D341Med (cell line): ENCODE measurements at places on chromosomes 5 and 9.

DNA sequence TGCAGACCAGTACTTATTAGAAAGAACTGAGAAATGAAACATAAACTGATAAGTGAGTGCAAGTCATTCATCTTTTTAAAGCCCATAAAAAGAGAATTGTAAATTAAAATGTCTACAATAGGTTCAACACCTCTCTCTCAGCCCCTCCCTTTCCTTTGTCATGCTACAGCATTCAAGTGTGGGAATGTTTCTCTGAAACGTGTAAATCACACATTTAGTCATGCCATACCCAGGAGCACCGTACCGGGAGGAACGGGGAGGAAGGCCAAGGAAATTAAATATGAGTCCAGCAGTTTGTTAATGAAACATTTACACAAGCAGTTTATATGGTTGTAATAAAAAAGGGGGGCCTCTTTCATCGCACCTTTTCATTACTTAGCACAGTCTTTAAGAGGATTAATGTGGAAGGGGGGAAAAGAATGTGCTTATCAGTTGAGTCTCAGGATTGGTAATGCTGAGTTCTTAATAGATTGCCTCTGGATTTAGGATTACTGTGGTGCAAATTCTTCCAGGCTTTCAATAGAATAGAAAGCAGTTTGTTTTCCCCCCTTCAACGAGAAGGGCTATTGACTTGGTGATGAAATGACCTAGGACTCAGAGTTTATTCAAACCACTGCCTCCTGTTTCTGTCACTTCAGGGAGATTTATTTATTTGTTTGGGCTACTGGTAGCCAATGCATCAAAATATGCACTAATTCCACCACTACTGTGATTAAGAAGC, 176.0 kb upstream of the ZNF608 start:
- DNase-seq: peak; percentile 44

DNA sequence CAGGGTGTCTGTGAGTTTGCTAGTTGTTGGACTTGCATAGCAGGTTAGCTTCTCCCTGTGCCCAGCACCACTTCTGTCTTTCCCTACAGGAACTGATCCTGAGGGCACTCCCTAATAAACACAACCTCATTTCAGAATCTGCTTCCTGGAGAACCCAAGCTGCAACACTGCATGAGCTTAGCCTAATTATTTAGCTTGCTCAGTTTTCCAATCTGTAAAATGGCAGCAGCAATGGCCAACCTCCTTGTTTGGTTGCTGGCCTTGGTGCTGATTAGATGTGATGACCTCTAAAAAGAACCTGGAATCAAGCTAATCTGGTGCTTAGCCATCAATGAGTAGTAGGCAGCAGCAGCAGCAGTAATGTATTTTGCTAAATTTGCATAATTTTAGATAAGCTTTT, 133.9 kb downstream of the ADCY2 start:
- DNase-seq: no peak

- no peak for DNase-seq
Observed at GRCh38 chr9:104094534-104095015, 466 bp downstream of the SMC2 start.

GRCh38 chr5:73816656-73817420, 190.8 kb downstream of the ARHGEF28 start:
- DNase-seq: no peak

- DNase-seq: no peak
Observed at GRCh38 chr5:179621551-179622214, 1.8 kb downstream of the HNRNPH1 start.

DNA sequence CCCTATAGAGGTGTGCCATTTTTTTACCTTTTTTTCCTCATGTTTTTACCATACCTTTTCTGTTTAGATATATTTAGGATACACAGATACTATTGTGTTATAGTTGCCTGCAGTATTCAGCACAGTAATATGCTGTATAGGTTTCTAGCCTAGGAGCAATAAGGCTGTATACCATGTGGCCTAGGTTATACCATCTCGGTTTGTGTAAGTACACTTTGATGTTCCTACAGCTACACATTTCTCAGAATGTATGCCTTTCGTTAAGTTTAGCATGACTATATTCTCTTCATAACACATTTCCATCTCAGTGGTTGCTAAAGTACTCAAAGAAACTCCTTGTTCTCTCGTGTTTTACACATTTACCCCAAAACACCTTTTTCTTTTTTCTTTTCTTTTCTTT, 23.0 kb downstream of the UBE2D2 start:
- no peak for DNase-seq

- DNase-seq: no peak
Observed at GRCh38 chr9:86534572-86535258, 180.5 kb upstream of the TUT7 start.

DNA sequence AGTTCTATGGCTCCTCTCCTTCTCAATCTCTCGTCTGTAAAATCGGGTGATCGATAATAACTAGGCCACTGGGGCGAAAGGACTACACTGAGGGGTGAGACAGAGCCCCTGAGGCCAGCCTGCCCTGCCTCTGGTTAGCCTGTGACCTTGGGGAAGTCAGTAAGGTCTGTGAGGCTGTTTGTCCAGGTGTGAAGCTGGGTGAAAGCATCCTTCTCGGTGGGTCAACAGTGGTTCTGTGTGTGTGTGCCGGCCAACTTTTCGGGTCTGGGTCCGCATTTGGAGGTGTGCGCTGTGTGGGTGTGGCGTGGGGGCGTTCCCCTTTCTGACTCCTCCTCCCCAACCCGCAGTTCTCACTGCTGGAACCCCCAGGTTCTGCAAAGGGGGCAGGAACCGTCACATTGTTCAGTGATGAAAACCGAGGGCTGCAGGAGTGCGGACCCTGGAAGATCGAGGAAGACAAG, 5.0 kb upstream of the RNF44 start:
- peak; percentile 18 for DNase-seq

DNA sequence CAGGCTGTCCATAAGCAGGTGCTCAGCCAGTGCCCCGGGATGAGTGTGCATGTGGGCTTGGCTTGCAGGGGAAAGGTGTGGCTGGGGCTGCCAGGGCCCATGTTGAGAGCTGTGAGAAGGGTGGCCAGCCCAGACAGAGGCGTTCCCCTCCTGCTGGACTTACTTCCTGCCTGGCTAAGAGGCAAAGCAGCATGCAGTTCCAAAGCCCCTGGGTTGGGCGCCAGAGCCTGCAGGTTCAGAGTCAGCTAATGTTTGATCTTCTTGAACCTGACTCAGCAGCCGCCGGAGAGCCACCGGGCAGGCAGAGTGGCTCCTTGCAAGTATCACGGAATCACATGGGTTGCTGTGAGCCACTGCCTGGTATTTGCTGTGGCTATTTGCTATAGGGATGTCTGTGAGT, 168.4 kb upstream of the MAP1B start:
- no peak for DNase-seq

- no peak for DNase-seq
Observed at GRCh38 chr5:163248871-163249270, 188.5 kb upstream of the CCNG1 start.

- no peak for DNase-seq
Observed at GRCh38 chr5:5798462-5798861, 376.0 kb downstream of the ICE1 start.

- DNase-seq: no peak
Observed at GRCh38 chr5:118325931-118326330, 662.4 kb downstream of the DTWD2 start.

DNA sequence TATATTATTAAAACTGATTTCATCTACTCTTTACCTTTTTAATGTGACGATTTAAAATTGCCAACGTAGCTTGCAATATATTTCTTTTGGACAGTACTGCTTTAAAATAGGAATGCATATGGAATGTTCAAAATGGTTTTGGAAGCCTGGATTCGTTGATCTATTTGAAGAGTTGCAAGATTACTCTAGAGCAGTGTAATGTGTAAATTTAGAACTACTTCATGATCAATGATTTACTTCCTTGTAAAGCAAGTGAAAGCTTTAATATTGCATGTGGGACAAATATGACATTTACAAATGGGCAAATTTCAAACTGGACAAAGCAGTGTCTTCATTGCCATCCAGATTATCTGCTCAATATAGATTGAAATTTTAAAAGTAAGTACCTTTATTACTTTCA, 38.3 kb downstream of the PARP8 start:
- DNase-seq: no peak

DNA sequence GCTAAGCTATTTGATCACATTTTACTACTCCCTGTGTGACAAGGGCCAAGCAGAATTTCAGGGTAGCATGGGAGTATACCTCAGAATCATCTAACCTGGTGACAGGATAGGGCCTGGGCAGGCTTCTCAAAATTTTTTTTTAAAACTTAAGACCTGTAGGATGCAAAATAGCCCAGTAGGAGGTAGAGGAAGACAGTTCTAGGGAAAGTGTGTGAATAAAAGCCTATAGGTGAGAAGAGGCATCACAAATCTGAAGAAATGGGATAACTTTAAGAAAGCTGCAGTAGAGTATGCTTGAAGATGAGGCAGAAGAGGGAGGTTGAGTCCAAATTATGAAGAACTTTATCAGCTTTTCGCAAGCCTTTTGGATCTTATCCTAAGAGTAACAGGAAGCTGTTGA, 32.3 kb downstream of the CNTRL start:
- no peak for DNase-seq

GRCh38 chr5:174832025-174832424, 107.6 kb downstream of the MSX2 start:
- no peak for DNase-seq

DNA sequence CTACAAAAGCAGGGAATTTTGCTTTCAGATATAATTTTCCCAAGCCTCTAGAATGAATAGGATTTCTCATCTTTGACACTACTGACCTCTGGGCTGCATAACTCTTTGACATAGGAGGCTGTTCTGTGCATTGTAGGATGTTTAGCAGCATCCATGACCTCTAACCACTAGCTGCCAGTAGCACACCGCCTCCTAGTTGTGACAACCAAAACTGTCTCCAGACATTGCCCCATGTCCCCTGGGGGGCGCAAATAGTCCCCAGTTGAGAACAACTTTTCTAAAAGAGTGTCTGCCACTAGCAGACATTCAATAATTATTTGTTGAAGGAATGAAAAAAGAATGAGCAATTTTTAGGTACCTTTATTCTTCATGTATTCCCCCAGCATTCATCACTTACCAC, 51.8 kb downstream of the POU4F3 start:
- no peak for DNase-seq

- DNase-seq: no peak
Observed at GRCh38 chr9:134338394-134339182, 12.3 kb downstream of the RXRA start.
